ENCODE measurements at places on chromosomes 7 and 10. TPM values are rescaled to one million over a fixed set of nuclear protein-coding genes. Genes with fewer than 3 reads are reported as not detected.

The HOXA3 gene
- 1.3 TPM for total RNA-seq

The EGR2 gene
- total RNA-seq, result 0.41 TPM

The ZNF736 gene
- 82.3 TPM for total RNA-seq

The BMPER gene
- total RNA-seq, result not detected

The SPDYE2 gene
- total RNA-seq, result not detected

The ANXA11 gene
- total RNA-seq, result 88.2 TPM

The GJD4 gene
- not detected for total RNA-seq

The PRRT4 gene
- not detected for total RNA-seq

The SPDYE6 gene
- not detected for total RNA-seq

The GDF10 gene
- total RNA-seq, result not detected

The FGL2 gene
- total RNA-seq, result 22.6 TPM

The AKR1C1 gene
- total RNA-seq, result not detected

The VAX1 gene
- total RNA-seq, result not detected

The DIP2C gene
- total RNA-seq, result 0.11 TPM

The TPST1 gene
- total RNA-seq, result 3.6 TPM

The RBP4 gene
- total RNA-seq, result not detected

The UNCX gene
- not detected for total RNA-seq

The CPA2 gene
- not detected for total RNA-seq

The OLAH gene
- not detected for total RNA-seq

The CRPPA gene
- total RNA-seq, result 0.07 TPM

The CPA4 gene
- not detected for total RNA-seq

The CYP2C19 gene
- not detected for total RNA-seq

The RBP3 gene
- total RNA-seq, result not detected

The ACSL5 gene
- 55.6 TPM for total RNA-seq

The HMX2 gene
- total RNA-seq, result not detected

The AGAP3 gene
- total RNA-seq, result 0.18 TPM

The NFE2L3 gene
- not detected for total RNA-seq

The LRRC18 gene
- total RNA-seq, result not detected

The GPR37 gene
- total RNA-seq, result not detected

The CLCN1 gene
- total RNA-seq, result not detected

The PLPP4 gene
- 6.7 TPM for total RNA-seq

The STARD3NL gene
- total RNA-seq, result 29.4 TPM

The ANXA8 gene
- total RNA-seq, result not detected

The LOXL4 gene
- not detected for total RNA-seq

The CARD11 gene
- total RNA-seq, result 87.2 TPM

The GNAT3 gene
- 0.26 TPM for total RNA-seq

The DPYSL4 gene
- total RNA-seq, result 0.11 TPM

The LSM5 gene
- total RNA-seq, result 24.0 TPM

The CALML3 gene
- not detected for total RNA-seq

The BUB3 gene
- total RNA-seq, result 183 TPM

The RNF32 gene
- total RNA-seq, result 2.3 TPM

The NEBL gene
- not detected for total RNA-seq

The SMKR1 gene
- total RNA-seq, result 0.22 TPM

The AOC1 gene
- total RNA-seq, result not detected

The ZSCAN21 gene
- 6.1 TPM for total RNA-seq

The SRRM3 gene
- total RNA-seq, result not detected

The LDB3 gene
- 8.3 TPM for total RNA-seq

The HOXA7 gene
- 7.5 TPM for total RNA-seq

The MYO1G gene
- 130 TPM for total RNA-seq

The KCND2 gene
- total RNA-seq, result not detected

The OPALIN gene
- total RNA-seq, result not detected

The ANLN gene
- total RNA-seq, result 23.1 TPM

The CUL1 gene
- total RNA-seq, result 55.5 TPM

The CREB5 gene
- total RNA-seq, result 52.1 TPM
